MV-4-11 (cell line): ENCODE measurements at places on chromosomes 12 and 14.

GRCh38 chr14:47366006-47366405, 309.4 kb downstream of the MDGA2 start:
- DNase-seq, result no peak

DNA sequence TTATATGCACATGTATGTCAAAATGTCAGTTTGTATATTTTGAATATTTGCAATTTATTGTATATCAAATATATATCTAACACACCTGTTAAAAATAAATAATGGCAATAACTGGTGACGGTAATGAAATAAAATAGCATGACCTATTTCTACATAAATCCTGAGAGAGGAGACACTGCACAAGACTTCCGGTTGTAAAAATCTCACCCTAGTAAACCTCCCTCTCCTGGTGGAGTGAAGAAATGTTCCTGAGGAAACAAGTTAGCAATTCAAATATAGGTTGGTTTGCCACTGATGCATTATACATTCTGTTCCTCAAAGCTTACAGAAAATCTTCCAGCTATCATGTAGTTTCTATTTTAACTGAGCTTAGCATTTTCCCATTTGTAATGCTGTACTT, 166.1 kb upstream of the SYT10 start:
- DNase-seq, result peak; percentile 50

DNA sequence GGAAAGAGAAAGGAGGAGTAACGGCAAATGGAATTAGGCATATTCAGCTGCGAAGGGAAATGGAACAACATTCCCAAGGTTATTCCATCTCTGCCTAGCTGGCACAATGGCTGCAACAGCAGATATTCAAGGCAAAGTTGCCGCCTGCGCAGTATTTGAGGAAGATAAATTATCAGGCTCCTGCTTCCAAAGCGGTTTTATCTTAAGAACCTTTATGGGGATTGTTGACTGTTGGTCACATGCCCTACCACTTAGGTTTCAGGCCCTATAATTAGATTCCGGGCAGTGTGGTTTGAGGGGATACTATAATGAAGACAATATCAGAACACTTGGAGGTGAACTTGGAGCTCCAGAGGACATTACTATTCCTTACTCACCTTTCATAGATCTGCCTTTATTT, 99.7 kb downstream of the FGD4 start:
- DNase-seq, result no peak

GRCh38 chr12:41621291-41621690, 433.2 kb downstream of the PDZRN4 start:
- no peak for DNase-seq

- no peak for DNase-seq
Measured at GRCh38 chr12:131536337-131536736, 174.6 kb upstream of the SFSWAP start.

DNA sequence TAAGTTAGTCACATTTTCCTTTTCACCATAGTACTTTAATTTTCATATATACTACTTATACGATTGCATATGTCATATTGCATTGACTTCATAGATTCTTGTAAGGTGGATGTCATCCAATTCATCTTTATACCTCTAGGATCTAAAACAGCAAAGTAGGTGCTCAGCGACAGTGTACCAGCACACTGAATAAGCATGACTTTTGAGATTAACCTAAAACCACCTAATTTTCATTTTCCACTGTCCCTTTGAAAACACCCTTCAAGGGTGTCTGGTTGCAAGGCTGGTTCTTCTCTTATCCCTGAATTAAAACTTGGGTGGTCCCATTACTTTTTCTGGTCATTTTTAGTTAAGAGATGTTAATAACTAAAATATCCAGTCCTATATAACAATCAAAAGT, 4.4 kb downstream of the GPR19 start:
- DNase-seq, result no peak

DNA sequence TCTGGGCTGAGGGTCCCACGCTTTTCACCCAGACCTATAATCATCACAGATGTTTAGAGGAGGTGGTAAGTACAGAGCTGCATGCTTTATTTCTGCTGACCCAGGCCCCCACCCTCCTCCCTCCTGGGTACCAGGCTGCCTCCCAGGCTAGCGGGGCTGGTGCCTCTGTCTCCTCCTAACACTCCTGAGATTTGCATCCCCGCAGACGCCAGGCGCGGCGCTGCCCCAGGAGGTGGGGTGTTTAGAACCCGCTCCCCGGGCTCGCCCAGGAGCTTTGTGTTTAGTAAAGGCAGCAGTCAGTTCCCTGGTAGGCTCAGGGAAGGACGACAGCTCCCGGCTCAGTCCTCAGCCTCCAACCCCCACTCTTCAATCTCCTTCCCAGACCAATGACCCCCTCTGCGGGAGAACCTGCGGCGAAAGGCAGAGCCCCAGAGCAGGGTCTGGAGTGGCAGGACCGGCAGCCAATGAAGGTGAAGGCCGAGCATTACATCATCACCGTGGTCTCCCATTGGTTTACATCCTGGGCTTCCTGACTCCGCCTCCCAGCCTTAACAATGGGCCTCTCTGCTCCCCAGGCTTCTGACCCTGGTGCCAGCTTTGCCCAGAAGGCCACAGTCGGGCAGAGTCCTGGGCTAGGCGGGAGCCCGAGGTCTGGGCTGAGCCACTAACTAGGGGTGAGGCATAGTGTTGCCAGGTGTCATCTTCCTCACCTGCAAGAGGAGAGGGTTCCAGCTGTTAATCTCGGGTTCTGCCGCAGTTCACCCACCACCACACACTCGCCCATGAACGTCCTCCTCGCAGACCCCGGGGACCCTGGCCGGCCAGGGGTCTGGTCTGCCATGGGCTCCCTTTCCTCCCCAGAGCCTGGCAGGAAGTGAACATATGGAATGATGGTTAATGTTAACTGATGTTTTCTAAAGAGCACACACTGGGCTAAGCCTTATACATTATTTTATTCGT, 57.5 kb downstream of the CALM1 start:
- DNase-seq, result peak; percentile 20

- peak; percentile 6 for DNase-seq
Measured at GRCh38 chr12:48980953-48981756, 3.0 kb downstream of the WNT1 start.

DNA sequence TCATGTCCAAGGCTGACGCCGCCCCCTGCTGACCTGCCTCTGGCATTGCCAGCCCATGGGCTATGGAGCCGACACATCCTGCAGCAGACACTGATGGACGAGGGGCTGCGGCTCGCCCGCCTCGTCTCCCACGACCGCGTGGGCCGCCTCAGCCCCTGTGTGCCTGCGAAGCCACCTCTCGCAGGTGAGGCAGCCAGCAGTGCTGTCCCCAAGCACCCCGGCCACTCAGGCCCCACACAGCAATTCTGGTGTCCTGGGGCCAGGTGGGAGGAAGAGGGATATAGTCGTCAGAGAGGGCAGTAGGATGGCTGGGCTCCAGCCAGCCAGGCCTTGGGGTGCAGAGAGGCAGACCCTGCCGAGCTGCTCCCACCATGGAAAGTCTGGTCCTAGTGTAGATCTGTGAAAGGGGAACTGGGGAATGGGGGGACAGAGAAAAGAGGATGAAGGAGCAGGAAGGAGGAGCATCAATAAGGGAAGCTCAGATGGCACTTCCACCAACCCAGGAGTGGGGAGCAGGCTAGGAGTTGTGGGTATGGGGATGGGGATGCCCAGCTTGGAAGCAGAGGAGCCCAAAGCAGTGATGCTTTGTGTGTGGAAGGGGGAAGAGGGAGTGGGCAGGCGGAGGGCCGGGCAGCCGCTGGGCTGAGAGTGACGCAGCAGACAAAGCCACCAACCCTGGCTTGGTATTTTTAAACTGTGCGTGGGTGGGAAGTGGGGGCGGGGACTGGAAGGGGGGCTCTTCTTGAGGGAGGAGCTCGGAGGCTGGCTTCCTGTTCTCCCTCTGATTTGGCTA, 4.7 kb downstream of the NAB2 start:
- DNase-seq, result peak; percentile 33

GRCh38 chr14:68283378-68284123, 464.0 kb downstream of the RAD51B start:
- no peak for DNase-seq

DNA sequence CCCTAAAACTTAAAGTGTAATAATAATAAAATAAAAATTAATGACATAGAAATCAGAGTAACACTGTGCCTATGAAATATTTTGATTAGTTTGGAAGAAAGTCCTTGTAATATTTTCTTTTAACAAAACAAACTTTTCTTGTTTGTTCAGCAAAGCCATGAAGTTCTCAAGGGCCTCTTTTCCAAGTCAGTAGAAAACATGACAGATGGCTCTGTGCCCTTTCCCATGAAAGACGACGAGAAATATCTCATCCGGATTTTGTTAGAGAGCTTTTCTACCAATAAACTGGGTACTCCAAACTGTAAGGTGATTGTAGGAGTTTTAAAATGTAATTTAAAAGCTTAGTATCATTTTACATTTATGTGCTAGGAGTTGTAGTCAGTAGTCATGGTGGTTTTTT, 54.5 kb upstream of the ASPG start:
- DNase-seq, result no peak

DNA sequence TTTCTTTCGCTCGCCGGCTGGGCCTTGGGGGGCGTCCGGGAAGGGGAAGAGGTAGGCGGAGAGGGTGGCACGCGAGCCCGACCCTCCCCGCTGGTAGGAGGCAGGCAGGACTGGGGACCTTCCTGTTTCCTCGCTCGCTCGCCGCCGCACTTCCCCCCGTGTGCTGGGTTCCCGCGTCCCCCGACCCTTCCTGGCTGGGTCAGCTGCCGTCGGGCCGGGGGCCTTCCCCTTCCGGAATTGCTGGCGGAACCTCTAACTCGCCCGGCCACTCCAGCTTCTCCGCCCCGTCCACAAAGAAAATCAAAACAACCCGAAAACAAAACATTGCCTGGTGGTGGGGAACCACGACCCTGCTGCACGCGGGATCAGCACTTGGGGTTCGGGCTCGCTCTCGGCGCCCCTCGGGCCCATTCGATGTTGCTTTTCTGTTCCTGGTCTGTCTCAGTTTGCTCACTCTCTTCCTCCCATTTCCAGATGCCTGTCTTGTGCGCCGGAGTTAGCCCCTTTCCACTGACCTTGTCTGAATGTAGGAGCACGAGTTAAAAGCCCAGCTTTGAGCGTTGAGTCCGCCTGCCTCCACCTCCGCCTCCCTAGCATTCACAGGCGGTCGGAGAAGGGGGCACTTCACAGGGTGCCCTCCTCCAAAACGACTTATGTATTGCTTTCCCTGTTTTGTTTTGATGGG, 581 bp downstream of the PAPOLA start:
- DNase-seq, result peak; percentile 47

DNA sequence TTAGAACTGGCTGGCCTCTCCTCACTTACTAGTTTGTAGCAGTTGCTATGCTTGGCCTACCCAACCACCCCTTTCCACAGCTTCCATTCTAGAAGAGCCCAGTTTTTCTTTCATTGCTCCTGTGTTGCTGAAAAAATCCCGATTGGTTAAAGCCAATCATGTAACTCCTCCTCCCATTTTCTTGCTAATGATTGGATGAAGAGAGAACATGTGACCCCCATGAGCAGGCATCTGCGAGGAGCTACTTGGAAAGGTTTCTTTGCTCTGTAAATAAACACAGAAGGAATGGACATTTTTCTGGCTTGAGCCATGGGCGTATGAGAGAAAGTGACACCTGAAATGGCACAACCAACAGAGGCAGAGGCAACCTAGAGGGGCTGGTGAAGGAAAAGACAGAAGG, 773.8 kb upstream of the TBX3 start:
- no peak for DNase-seq

- no peak for DNase-seq
Measured at GRCh38 chr12:131900397-131900796, 6.0 kb downstream of the ULK1 start.

GRCh38 chr12:131002216-131002631, 48.5 kb downstream of the ADGRD1 start:
- DNase-seq, result no peak

- DNase-seq, result peak; percentile 33
Measured at GRCh38 chr12:114866331-114866730, 182.4 kb upstream of the TBX3 start.

- no peak for DNase-seq
Measured at GRCh38 chr14:51498411-51499227, 153.1 kb upstream of the FRMD6 start.

DNA sequence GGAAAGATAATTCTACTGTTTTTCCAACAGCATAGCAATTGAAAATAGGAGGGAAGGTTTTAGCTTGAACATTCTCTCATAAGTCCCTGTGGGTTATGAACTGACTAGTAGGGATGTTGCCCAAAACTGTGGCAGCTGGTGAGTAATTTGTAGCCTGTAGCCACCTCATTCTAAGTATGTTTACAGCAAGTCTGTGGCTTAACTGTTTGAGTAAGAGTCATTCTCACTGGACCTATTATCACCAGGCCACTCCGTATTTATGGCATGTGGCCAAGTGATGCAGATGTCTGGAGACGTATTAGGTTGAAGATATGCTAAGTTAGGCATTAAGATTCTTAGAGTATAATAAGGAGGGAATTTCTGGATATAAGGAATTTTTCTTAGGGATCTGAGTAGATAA, 458.3 kb downstream of the ETNK1 start:
- peak; percentile 13 for DNase-seq

DNA sequence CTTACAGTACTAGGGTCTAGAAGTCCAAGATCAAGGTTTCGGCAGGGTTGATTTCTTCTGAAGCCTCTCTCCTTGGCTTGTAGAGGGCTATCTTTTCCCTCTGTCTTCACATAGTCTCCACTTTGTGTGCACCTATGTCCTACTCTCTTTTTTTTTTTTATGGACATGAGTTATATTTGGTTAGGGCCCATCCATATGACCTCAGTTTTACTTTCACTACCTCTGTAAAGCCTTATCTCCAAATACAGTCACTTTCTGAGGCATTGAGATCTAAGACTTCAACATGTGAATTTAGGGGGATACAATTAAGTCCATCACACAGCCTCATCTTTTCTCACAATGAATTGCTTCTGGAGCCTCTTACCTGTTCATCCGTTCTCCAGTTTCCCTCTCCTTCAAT, 5.9 kb upstream of the SPTB start:
- no peak for DNase-seq

DNA sequence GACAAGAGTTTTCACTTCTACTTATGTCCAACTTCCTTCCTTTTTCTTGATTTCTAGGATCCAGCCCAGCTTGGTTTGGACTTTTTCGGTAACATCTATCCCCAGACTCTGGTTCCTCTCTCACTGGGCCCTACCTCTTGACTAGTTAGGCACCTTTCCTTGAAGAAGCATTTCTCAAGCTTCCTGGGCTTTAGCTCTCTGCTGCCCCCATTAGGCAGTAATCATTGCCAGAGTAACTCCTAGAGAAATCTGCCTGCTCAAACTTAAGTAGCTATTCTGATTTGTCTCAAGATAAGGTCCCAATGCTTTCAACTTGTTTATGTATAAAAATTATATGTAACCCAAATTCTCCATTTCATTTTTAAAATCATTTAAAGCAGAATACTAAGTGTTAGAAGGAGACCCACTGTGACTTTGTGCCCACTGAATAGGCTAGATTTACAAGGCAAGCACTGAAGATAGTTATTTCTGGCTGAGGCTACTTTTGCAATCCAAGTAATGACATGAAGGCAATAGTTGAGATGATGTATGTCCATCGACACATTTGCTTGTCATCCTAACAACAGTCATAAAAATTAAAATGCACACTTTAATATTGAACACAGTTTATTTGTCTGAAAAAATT, 275.0 kb upstream of the G2E3 start:
- DNase-seq, result peak; percentile 33

DNA sequence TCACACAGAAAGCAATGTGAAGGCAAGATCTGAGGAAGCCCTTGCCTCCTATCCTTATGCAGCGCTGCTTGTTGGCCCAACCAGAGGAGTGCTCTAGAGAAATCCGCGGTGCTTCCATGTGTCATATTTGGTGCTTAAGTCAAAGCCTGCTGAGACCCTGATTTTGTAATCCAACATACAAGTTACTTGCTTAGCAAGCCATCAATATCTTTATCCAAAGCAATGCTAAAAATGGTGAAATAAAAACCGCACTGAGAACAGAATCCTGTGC, 250.0 kb downstream of the MED13L start:
- peak; percentile 10 for DNase-seq
